Stimulated activated CD8-positive, alpha-beta memory T cell treated with anti-CD3 and anti-CD28 coated beads, Interleukin-4, amount 100 ng/mL, for 4 hours (primary cell): ENCODE measurements at places on chromosomes 7 and 10.

GRCh38 chr7:13179011-13179582 lies 491.7 kb downstream of the ARL4A start:
- DNase-seq, result no peak

- DNase-seq, result no peak
These were observed 113.4 kb downstream of the GPR37 start for GRCh38 chr7:124652237-124652636.

GRCh38 chr7:20343941-20344340 lies 13.2 kb downstream of the ITGB8 start:
- DNase-seq, result no peak

- DNase-seq, result no peak
These were observed 28.7 kb downstream of the PDZD8 start for GRCh38 chr10:117346574-117346973.

GRCh38 chr7:133359449-133359848 lies 106.6 kb downstream of the EXOC4 start:
- no peak for DNase-seq

GRCh38 chr7:94176694-94177200 lies 172.6 kb upstream of the BET1 start:
- DNase-seq, result no peak

GRCh38 chr10:34766811-34767494 lies 48.1 kb downstream of the PARD3 start:
- no peak for DNase-seq

DNA sequence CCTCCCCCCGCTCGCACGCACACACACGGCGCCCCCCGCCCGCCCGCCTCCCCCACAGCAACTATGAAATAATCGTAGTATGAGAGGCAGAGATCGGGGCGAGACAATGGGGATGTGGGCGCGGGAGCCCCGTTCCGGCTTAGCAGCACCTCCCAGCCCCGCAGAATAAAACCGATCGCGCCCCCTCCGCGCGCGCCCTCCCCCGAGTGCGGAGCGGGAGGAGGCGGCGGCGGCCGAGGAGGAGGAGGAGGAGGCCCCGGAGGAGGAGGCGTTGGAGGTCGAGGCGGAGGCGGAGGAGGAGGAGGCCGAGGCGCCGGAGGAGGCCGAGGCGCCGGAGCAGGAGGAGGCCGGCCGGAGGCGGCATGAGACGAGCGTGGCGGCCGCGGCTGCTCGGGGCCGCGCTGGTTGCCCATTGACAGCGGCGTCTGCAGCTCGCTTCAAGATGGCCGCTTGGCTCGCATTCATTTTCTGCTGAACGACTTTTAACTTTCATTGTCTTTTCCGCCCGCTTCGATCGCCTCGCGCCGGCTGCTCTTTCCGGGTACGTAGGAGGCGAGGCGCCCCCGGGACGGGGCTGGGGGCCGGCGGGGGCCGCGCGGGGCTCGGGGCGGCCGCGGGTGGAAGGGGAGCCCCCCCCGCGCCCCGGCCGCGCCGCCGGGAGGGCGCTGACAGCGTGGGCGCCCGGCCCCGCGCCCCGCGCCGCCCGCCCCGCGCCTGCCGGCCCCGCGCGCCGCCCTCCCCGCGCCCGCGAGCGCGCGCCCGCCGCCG lies 441 bp downstream of the BMI1 start:
- no peak for DNase-seq

GRCh38 chr7:19665399-19666008 lies 43.3 kb downstream of the POLR1F start:
- no peak for DNase-seq

DNA sequence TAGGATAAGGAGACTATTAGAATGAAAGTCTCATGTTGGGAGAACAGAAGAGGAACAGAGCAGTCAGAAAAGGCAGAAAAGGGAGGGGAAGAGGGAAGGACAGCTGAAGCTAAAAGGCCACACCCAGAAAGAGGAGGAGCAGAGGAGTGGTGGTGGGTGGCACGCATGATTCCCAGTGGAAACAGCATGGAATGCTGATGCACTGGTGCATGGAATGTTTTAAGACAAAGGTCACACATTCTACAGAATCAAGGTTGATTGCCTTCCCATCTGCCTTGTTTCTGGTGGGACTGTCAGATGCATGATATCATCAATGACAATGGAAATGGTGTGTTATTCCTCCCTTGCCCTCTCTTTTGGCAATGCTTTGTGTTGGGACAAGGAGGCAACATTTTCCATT lies 285.4 kb upstream of the MKI67 start:
- DNase-seq, result no peak

- DNase-seq, result no peak
These were observed 7.3 kb downstream of the PLXNA4 start for GRCh38 chr7:132568962-132569361.

- no peak for DNase-seq
These were observed 1065.8 kb upstream of the C7orf33 start for GRCh38 chr7:147524726-147525250.

DNA sequence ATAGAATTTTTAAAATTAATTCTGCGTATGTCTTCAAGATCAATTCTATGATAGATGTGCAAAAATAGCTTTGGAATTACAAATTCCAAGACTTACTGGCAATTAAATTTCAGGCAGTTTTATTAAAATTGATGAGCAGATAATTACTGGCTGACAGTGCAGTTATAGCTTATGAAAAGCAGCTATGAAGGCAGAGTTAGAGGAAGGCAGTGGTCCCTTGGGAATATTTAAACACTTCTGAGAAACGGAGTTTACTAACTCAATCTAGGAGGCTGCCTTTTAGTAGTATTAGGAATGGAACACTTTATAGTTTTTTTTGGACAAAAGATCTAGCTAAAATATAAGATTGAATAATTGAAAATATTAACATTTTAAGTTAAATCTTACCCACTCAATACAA lies 70.8 kb downstream of the CFTR start:
- DNase-seq, result no peak

- peak; percentile 13 for DNase-seq
These were observed at the start of gene HHEX for GRCh38 chr10:92689663-92690210. Gene HHEX, plus strand, starts transcription at chr10:92689955. Its CDS starts 32 bp downstream, at chr10:92689987.

- DNase-seq, result no peak
These were observed 291.6 kb upstream of the SEMA3C start for GRCh38 chr7:81210137-81211064.

DNA sequence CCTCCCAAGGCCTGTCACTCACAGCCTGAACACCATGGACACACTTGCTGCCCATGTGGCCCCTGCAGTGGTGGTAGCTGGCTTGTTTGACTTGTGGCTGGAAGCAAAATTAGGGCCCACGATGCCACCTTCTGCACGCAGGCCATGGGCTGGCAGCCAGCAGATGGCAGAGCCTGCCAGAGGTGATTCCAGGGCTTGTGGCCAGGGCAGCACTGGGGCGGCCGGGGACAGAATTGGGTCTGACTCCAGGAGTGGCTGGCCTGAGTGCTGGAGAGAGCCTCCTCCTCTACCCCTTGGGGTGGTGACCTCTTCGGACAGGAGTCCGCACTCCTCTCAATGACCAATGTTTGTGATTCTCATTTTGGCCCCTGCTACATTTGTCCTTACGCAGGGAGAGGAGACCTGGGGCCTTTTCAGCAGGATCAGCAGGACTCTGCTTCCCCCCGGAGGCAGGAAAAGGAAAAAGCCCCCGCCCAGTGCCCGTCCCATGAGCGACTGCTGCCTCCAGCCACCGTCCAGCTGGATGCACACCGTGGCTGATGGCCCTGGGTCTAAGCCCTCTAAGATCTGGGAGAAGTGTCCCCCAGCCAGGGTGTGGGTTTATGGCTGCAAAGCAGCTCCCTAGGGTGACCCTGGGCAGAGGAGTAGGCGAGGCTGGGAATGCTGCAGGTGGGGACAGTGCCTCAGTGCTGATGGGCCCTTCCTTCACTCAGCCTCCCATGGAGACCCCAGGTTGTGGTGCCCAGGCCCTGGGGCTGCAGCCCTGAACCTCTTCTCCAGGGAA lies 26.5 kb downstream of the DNAJB12 start:
- no peak for DNase-seq

DNA sequence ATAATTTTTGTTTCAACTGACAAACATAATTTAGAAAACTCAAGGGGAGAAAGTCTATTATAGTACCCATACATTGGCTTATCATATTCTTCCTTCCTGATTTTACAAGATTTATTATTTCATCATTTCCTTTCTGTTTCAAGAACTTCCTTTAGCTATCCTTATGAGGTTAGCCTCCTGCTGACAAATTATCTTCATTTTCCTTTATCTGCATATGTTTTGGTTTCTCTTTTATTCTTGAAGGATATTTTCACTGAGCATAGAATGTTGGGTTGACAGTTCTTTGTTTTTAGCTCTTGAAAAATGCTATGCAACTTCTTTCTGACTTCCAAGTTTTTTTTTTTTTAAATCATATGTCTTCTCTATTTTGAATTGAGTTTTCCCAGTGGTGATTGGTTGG lies 21.3 kb upstream of the TCERG1L start:
- DNase-seq, result no peak

DNA sequence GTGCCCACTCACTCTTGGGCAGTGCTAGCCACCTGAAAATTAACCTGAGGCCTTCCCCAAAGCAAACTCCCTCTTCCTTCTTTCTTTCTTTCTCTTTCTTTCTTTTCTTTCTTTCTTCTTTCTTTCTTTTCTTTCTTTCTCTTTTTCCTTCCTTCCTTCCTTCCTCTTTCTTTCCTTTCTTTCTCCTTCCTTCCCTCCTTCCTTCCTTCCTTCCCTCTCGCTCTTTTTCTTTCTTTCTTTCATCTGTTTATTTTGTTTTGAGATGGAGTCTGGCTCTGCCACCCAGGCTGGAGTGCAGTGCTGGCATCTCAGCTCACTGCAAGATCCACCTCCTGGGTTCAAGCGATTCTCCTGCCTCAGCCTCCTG lies 17.0 kb upstream of the KPNA7 start:
- DNase-seq, result no peak

DNA sequence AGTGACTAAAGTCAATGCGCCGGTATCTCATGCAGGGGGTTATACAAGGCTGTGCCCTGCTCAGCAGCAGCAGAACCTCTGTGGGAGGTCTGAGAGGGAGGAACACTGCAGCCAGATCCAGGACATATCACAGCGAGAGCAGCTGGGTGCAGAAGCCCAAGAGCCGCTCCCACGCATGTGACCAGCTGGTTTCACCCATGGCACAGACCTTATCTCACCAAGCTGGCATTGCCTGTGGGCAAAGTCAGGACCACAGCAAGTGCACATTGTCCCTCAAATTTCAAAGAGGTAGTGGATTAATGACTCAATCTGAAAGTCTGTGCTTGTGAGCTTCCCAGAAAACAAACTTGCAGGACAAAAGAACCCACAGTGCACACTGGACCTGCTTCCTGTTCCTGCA lies 31.6 kb upstream of the AKR1C1 start:
- DNase-seq, result no peak
